GM18507 (cell line): ENCODE measurements at places on chromosomes 7 and 10.
A peak's percentile ranks its signal among the peaks of the same experiment; 100 is the strongest.

GRCh38 chr10:70657041-70657440, 15.3 kb upstream of the ADAMTS14 start:
- no peak for DNase-seq

DNA sequence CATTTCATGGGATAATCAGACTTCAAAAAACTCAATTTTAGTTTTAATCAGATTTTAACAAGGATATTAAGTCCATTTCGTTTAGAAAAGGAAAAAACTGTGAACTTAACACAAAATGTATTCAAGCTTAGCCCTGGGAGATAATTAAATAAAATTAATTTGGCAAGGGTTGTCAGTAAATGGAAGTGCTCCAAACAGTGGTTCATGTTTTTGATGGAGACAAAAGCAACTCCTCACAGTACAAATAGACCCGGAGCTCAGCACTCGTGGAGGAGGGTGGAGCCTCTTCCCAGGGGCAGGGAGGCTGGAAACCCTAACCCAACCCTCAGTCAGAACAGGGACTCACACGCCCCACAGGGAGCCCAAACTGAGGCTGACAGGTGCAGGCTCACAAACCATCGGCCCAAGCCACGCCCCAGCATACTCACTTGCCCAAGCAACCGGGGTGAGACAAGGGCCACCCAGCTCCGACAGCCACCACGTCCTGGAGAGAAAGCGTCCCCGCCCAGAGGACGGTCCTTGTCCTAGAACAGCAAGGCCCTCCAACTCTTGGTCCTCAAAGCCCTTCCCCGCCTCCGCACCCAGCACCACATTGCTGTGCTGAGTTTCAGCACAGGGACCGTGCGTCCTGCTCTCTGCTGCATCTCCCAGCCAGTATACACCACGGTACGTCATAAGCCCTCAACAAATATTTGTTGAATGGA, 39.8 kb downstream of the MAD1L1 start:
- no peak for DNase-seq

DNA sequence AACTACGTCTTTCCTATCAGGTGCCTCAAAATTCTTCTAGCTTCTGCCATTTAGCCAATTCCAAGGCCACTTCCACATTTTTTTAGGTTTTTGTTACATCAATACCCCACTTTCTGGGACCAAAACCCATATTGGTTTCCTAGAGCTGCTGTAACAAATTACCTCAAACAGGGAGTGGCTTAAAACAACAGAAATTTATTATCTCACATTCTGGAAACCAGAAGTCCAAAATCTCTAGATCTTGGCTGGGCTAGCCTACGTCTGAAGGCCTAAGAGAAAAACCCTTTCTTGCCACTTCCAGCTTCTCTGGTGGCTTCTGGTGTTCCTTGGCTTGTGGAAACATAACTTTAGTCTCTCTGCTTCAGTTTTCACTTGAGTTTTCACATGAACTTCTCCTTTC, 85.1 kb upstream of the BMPER start:
- no peak for DNase-seq

GRCh38 chr10:109187677-109188076, 735.6 kb downstream of the XPNPEP1 start:
- DNase-seq: no peak

DNA sequence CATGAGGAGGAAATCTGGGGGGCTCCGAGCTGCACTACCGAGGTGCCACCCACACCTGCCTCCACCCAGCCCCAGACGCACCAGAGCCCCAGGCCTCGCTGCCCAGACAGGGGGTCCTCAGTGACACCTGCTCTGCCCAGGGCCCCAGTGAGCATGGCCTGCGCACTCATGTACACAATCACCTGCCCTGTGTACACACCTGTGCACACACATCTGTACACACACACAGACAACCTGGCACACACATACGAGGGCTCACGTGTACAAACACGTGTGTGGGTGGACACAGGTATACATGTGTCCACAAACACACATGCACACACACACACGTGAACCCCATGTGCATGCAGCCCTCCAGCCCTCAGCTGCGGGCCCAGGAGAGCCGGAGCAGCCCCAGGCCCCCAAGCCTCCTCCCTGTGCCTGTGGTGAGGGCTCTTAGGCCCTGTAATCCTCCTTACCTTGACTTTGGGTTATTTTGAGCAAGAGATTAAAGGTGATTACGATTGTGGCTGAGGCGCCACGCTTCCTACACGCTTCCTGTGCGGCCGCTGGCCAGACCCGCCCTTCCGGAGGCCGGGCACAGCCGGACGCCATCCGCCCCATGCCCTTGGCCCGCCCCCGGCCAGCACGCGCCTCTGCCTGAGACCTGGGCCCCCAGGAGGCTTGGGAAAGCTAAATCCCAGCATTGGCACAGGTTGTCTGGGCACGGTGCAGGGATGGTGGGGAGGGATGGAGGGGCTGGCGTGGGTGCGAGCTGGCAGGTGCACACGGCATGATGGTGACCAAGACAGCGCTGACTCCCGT, 71.9 kb downstream of the ELFN1 start:
- DNase-seq: no peak

GRCh38 chr7:114663502-114663901, 248.9 kb downstream of the FOXP2 start:
- no peak for DNase-seq

- DNase-seq: no peak
Measured at GRCh38 chr10:120437541-120437940, 19.5 kb upstream of the PLPP4 start.

DNA sequence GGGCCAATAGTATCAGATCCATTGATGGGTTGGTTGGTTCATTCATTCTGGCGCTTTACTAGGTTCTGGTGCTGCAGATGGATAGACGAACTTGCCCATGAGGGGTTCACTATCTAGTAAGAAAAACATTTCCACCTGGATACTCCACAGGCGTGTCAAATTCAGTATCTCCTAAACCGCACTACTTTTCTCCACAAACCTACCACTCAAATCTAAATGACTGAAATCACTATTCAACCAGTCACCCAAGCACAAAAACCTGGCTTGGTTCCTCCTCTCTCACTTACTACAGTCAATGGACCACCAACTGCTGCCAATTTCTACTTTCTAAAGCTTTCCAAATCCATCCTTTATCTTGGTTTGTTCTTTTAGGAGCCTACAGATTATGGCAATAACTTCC, 572 bp downstream of the AGK start:
- DNase-seq: no peak

DNA sequence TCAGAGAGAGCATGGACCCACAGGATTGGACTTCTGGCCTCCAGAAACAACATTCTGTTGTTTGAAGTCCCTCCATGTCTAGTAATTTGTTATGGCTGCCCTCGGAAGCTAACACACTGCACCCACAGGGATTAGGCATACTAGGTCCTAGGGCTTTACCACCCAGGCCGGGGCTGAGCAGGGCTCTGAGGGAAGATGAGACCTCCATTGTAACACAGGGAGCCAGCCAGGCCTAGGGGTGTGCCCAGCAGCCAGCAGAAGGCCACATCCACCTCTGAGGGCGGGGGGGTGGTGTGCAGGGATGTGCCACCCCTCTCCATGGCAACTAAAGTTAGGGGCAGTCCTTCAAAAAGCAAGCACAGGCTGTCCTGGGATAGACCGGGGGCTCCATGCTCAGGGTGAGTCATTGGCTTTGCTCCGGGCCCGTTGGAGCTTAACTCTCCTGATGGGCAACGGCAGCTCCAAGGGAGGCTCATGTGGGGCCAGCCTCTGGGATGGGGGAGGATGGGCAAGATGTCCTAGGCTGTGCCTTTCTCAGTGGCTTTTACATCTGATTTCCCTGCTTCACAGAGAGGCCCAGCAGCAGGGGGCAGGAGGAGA, 96.6 kb upstream of the GPR26 start:
- no peak for DNase-seq

GRCh38 chr10:114479307-114479706, 75.0 kb upstream of the AFAP1L2 start:
- no peak for DNase-seq

- no peak for DNase-seq
Measured at GRCh38 chr7:151141311-151141854, 26.1 kb downstream of the GBX1 start.

- DNase-seq: no peak
Measured at GRCh38 chr7:23373151-23374004, 74.2 kb downstream of the MALSU1 start.

DNA sequence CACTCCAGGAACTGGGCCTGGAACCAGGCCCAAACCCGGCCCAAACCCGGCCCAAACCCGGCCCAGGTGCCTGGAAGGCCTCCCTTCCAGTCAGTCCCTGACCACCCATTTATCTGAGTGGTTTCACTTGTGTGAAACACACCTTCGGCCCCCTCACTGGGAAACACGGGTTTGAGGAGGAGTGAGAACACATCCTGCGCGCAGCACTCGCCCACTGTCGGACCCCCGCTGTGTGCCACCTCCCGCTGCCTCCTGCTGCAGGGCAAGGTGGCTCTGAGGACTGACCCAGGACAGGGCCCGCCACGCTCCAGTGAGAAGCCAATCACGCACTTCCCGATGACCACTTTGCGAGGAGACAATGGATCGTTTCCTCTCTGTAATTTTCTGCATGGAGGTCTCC, 197.5 kb downstream of the BUB3 start:
- DNase-seq: no peak

DNA sequence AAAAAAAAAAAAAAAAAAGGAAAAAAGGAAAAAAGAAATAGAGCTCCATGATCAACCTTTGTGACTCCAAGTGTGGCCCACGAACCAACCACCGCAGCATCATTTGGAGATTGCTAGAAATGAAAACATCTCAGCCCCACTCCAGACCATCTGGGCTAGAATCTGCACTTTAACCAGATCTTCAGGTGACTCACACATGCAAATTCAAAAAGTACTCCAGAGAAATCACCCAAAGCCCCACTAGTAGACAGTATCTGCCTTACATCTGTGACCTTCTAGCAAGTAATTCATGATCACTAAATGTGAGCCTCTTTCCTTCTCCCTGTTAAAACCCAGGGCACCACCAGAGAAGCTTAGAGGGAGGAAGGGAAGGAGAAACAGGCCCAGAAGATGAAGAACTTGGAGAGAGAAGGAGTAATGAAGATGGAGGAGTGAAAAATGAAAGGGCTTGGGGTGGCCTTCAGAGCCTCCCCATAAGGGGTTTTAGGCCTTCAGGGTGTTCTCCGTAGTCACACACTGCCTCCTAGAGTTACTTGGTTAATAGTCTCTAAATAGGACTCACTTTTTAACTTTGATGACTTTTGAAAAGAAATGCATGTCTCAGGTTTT, 94.0 kb downstream of the SLC37A3 start:
- DNase-seq: no peak

- no peak for DNase-seq
Measured at GRCh38 chr10:26090026-26090425, 126.5 kb upstream of the GAD2 start.

- DNase-seq: no peak
Measured at GRCh38 chr10:28768227-28768626, 90.9 kb downstream of the BAMBI start.

GRCh38 chr7:133886797-133887196, 240.3 kb upstream of the LRGUK start:
- DNase-seq: no peak

- no peak for DNase-seq
Measured at GRCh38 chr10:67076144-67076543, 150.3 kb downstream of the LRRTM3 start.

GRCh38 chr10:6144406-6145165, 55.8 kb downstream of the RBM17 start:
- no peak for DNase-seq

GRCh38 chr10:22959950-22960349, 32.1 kb downstream of the ARMC3 start:
- DNase-seq: no peak

DNA sequence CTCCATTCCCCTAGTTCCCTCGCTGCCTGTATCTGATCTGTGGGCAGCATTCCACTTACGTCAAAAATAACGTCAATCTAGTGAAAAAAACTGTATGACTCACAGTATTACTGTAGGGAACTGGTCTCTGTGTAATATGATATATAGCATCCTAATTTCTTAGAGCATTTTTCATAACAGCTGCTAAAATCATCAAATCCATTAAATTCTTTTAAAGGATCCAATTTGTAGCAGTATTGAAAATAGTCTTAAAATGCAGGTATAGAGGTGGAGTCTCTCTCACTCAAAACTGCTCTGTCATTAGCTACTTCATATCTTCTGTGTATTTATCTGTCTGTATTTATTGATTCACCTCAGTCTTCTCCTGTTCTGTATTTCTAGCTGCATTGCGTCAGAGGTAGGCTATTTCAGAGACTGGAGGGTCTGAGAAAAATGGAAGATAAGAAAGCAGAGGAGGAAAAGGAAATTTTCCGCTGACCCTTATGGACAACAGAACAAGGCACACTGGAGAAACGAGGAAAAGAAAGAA, 59.9 kb downstream of the PON1 start:
- no peak for DNase-seq

- DNase-seq: no peak
Measured at GRCh38 chr7:117673367-117673766, 193.5 kb downstream of the CFTR start.

GRCh38 chr10:123999261-123999660, 94.1 kb downstream of the CHST15 start:
- DNase-seq: no peak

DNA sequence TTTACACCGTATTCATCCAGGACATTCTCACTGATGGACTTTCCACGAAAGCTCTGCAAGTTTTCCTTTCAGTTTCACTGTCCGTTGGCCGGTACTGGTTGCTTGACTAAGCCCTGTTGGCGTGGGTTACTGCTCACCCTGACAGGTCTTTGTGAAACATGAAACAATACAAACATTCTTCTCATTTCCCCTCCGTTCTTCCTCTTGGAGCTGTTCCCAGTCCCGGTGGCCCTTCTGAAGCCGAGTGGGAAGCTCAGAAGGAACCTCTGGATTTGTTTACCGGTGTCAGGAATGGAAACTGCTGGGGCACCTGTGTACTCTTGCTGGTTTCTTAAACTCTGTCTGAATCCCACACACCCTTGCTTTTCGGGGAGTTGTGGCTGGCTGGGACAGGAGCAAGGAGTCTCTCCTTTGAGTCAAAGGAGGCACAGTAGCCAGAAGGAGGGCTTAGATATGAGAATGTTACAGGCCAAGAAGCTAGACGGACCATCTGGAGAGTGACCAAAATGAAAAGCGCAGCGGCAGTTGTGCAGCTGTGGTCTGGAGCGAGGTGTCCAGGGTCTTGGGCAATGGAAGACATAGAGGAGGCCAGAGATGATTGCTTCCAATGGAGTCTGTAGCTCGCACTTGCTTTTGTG, 45.7 kb downstream of the LYZL2 start:
- peak; percentile 42 for DNase-seq

DNA sequence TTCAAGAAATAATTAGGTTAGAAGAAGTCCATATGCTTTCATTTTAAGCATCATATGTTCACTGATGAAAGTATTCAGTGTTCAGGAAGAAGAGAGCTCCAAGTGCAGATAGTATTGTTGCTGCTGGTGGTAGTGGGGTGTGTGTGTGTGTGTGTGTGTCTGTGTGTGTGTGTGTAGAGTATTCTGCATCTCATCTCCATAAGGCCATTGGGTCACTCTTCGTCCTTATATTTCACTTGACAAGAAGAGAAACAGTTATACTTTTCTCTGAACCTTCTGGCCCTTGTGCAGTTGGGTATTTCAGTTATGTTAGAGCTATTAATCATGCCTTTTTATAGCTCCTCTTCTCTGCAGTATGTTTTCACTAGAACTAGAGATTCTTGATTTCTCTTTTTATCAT, 26.2 kb downstream of the ADAM22 start:
- DNase-seq: no peak

GRCh38 chr10:70765794-70766594, 19.2 kb downstream of the TBATA start:
- no peak for DNase-seq

- DNase-seq: no peak
Measured at GRCh38 chr10:127161482-127161881, 34.9 kb downstream of the INSYN2A start.

GRCh38 chr7:135207406-135208101, 3.8 kb downstream of the WDR91 start:
- no peak for DNase-seq

- no peak for DNase-seq
Measured at GRCh38 chr7:99553039-99553438, 1.1 kb upstream of the FAM200A start.
